ENCODE measurements at places on chromosomes 2 and 18.

DNA sequence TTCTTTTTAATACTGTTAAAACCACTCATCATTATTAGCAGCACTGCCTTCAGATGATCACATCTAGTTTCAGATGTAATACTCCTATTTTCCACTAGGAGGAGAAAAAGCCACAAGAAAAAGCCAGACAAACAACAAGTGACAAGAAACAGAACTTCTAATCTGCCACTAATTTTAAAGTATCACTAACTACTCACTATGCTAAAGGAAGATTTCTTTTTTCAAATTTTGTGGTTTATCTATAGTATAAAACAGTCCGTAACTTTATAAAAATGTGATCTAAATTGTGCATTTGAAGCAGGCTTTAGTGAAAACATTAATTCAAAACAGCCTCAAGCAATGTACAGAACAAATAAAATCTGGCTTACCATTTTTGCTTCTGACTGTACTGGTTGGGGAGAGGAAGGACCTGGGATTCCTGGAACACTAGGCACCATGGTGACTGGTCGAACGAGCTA, 56.8 kb downstream of the ATF2 start:
- DNase-seq: no peak

GRCh38 chr18:27608742-27609141, 423.6 kb upstream of the CHST9 start:
- no peak for DNase-seq

DNA sequence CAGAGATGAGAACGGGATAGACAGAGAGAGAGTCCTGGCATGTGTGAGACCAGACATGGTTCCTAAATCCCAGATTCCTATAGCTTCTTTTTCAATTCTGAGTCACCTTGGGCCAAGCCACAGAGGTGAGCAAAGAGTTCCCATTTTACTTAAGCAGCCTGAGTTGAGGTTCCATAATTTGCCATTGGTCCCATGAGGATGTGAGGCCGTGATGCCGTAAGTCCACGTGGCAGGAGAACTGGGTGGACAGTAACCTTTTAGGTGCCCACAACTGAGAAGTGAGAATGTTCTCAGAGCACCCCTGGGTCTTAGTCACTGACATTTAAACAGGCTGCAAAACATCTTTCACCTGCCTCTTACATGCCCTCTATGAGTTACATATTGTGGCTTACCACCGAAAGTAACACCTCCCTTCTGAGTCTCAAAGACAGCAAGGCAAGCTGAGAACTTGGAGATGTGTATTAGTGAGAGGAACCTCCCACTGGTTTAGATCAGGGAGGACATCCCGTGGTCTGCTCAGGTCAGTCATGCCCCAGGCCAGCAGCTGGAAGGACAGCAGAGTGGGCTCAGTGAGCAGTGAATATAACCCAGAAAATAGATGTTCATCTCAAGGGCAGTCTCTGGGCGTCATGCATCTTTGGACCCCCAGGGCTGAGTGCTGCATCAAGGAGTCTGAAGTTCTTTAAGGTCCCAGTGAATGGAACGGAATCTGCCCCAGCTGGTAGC, 127.9 kb upstream of the LGALSL start:
- peak; percentile 7 for DNase-seq

DNA sequence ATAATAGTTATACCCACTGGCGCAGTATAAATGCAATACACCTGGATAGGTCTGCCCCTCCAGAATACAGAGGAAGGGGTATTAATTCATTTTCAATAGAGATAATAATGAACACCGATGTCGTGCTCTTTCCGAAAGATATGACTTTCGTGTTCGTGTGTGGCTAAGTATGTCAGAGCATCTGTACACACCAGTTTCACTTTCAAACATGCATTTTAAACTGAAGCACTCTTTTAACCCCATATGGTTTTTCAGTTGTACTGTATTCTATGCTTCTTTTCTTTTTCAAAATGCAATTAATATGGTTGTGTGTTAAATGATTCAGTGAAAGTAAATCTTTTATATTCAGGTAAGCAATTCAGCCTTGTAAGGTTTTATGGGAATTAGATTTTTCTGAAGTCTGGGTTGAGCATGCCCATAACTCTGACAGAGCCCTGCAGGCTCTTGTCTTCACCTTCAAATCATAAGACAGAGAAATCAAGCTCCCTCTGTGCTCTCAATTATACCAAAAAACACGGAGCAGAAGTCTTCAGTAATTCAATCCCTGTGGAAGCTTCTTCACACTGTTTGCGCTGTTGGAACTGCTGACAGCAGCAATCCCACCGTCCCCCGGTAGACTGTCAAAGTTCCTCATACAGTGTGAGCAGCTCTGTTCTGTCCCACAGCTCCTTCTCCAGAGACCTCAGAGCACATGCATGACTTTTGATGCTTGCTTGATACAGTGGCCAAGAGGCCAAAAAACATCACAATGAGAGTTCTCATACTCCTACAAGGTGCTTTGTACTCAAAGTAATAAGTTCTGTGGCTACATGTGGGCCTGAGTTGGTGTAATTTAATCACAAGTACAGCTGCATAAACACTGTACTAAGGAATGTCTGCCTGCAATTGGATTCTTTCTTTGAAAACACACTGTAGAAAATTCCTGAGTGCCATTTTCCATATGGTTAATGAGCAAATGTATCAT, 186.8 kb downstream of the ZNF521 start:
- DNase-seq: no peak

GRCh38 chr18:52936931-52937330, 596.9 kb downstream of the DCC start:
- no peak for DNase-seq

DNA sequence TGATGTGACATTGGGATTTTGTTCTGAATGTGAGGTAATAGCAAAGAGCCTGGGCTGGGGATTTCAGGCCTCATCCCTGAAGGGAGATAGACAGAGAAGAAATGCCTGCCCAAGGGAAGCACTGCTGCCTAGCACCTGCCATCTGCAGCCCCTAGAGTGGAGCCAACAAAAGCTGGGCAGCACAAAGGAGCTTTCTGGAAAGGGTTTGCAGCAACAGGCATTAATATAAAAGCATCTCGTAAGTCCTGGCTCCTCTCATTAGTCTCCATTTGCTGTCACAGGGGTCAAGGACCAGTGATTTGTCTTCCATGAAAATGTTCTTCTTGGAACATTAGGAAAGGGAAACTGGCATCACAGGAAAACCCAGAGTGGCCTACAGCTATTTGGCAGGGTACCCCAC, 157.2 kb upstream of the SLC14A2 start:
- DNase-seq: no peak

DNA sequence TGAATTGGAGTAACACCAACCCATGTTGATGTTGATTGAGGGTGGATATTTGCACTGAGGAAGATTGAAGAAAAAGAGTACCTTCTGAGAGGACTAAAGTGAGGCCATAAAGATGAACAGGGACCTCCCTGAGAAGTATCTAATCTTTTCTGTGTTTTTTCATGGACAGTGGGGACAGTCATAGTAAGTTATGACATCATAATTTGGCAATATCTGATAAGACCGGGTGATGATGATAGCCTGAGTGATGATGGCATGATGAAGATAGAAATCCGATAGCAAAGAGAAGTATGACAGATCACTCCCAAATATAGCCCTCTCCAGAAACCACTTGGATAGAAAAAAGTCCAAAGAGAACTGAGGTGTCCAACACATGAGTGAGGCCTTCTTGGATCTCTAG, 2.2 kb upstream of the ATP5MC3 start:
- DNase-seq: no peak

GRCh38 chr2:151756820-151757219, 22.5 kb upstream of the NEB start:
- no peak for DNase-seq

DNA sequence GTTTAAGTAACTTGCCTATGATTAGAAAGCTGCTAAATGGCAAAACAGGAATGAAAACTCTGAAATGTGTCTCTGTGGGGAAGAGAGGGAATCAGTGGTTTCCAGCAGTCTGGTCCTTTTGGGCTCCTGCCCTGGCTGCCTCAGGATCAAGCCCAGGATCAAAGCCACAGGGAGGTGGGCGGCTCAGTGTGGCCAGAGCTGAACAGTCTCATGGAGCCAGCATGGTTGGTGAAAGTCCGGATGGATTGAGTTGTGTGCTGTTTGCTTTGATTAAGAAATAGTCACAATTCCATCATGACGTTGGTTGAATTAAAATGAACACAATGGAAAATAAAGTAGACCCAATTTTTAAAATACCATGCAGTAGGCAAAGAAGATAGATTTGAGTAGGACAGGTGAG, 344.2 kb downstream of the LPIN1 start:
- no peak for DNase-seq

DNA sequence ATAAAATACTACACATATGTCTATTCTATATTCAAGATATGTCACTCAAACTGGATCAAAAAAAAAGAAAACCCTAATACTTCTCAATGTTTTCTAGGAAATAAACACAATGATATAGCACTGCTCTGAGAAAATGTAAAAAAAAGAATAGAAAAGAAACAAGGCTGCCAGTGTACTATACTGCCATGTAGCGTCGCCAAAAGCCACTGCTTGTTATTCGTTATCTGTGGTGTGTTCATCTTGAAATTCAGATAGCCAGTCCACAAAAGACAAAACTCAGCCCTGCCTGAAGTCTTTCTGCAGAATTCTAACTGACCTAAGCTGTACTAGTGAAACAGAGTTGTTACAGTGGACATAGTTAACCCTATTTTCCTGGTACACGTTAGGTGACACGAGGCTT, 12.2 kb upstream of the YPEL5 start:
- DNase-seq: no peak

DNA sequence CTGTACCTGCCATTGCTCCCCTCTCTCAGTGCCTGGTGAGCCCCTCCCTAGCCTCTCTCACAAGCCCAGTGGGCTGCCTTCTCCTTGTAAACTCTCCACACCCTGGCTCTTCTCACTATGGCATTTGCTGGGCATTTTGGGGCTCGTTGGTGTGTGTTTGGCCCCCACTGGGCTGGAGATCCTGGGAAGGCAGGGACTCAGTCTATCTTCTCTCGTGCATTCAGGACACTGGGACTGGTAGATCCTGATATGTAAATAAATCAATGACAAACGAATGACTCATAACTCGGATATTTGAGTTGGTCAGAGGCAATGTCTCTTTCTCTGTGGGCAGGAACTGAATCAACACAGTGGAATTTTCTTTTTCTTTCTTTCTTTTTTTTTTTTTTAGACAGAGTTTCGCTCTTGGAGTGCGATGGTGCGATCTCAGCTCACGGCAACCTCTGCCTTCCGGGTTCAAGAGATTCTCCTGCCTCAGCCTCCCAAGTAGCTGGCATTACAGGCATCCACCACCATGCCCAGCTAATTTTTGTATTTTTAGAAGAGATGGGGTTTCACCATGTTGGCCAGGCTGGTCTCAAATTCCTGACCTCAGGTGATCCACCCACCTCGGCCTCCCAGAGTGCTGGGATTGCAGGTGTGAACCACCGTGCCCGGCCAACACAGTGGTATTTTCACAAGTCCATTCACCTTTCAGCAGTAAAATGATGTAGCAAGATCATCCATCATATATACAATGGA, 144.6 kb upstream of the SPRED2 start:
- DNase-seq: no peak

GRCh38 chr2:121665504-121665903, 16.2 kb upstream of the CLASP1 start:
- DNase-seq: no peak

- DNase-seq: no peak
These were observed 66.1 kb downstream of the CIB4 start for GRCh38 chr2:26574900-26575560.

- no peak for DNase-seq
These were observed 7.8 kb upstream of the PPP1R1C start for GRCh38 chr2:181977661-181978350.

DNA sequence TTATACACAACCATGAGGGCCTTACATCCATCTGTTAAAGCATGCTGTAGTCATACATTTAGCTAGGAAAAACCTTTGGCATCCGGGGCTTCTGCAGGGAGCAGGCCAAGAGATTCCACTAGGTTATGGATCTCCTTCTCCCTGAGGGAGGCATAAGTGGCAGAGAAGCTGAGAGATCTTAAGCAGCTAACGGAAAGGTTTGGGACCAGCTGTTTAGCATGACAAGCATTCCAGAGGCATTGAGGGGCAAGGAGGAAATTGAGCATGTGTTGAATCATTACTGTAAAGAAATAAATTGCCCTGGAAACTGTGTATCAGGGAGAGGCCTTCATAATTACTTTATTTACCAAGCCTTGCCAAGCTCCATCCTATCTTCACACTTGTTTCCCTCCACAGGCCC, 643.1 kb downstream of the CNTNAP5 start:
- no peak for DNase-seq

DNA sequence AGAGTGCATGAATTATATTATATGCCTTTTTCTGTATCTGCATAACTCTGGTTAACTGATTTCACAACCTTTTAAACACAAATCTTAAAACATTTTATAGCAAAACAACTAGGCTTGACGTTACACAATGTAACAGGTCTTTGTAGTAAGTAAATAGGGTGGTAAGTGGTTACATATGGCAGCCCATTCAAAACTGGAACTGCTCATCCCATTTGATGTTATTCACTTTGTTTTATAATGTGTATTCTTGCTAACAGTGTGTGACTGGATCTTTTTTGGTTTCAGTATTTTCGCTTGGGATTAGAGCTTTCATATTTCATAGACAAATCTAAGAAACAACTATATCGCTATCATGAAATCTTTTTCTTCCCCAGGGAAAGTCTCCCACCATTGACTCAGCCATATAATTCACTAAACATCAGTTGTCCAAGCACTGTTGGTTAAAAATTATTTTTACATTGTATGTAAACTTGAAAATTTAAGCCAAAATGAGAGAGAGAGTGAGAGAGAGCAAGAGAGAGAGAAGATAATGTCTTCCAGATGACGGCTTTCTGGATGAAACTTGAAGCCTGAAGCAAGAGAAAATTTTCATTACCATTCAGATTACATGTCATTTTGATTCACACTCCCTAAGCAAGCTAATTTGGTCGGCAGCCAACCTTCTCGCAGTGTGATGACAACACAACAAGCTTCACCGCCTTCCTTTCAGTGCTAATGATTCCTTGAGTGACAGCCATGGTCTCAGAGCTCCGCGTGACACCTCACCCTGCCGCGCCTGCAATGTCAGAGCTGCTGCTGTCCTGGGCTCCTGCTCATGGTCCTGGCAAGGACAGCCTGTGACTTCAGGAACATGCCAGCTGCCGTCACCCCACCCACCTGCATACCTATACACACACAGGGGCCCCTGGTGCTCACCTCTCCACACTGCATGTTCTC, 946.9 kb upstream of the SOX11 start:
- DNase-seq: no peak

DNA sequence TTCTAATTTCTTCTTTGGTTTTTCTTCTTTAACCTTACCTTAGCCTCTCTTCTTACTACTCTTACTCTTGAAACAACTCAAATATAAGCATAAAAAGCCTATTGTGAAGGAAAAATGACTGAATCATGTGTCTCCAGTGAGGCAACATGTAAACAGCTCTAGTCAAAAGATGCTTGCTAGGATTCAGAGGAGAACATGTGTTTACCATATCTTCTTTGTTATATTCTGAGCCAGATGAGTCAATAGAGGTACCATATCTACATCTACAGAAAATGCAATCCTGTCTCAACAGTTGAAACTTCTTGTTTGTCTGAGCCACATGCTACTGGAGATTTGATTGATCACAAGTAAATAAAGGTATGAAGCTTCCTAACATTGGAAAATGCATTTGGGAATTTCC, 15.9 kb upstream of the FIGN start:
- DNase-seq: no peak
